ENCODE measurements at places on chromosomes 16 and 17.

- no peak for DNase-seq
- no peaks in the 10 kb centered on the region for H3K27me3 ChIP-seq
- H3K4me1 ChIP-seq, result no peaks in the 10 kb centered on the region
- H3K27ac ChIP-seq, result no peak overlapping the region
- H3K4me3 ChIP-seq, result no peak overlapping the region
These were observed 97.4 kb upstream of the CACNG5 start for GRCh38 chr17:66737524-66737923.

DNA sequence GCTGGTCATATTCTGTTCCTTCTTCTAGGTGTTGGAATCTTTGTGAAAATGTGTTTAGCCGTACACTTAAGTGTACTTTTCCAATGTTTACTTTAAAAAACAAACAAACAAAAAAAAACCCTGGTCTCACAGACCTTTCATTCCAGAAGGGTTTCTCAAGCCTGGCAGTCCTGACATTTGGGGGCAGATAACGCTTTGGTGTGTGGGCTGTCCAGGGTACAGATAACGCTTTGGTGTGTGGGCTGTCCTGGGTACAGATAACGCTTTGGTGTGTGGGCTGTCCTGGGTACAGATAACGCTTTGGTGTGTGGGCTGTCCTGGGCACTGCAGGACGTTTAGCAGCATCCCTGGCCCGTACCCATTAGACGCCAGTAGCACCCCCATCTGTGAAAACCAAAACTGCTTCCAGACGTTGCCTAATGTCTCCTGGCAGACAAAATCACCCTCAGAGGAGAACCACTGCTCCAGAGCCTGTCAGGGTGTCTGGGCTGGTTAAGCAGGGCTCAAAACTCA lies 15.2 kb upstream of the FLCN start:
- peaks cover 47% of the 10 kb centered on the region for H3K36me3 ChIP-seq
- DNase-seq, result no peak
- no peaks in the 10 kb centered on the region for H3K4me1 ChIP-seq
- no peaks in the 10 kb centered on the region for H3K27me3 ChIP-seq
- H3K27ac ChIP-seq, result no peak overlapping the region
- no peak overlapping the region for H3K4me3 ChIP-seq

- DNase-seq, result peak; percentile 49
- peaks cover 91% of the 10 kb centered on the region for H3K4me1 ChIP-seq
- no peaks in the 10 kb centered on the region for H3K27me3 ChIP-seq
- H3K4me3 ChIP-seq, result peak overlapping the region; percentile 89
These were observed 12.4 kb downstream of the STX1B start for GRCh38 chr16:30997725-30998711.

- H3K36me3 ChIP-seq, result no peaks in the 10 kb centered on the region
- peak overlapping the region; percentile 73 for H3K27ac ChIP-seq
- no peaks in the 10 kb centered on the region for H3K27me3 ChIP-seq
These were observed 58.0 kb upstream of the GSE1 start for GRCh38 chr16:85554889-85555718.

GRCh38 chr16:52491216-52491615 lies 55.7 kb downstream of the TOX3 start:
- no peak overlapping the region for H3K4me3 ChIP-seq
- peaks cover 95% of the 10 kb centered on the region for H3K4me1 ChIP-seq
- peak overlapping the region; percentile 61 for H3K27ac ChIP-seq
- H3K27me3 ChIP-seq, result no peaks in the 10 kb centered on the region

GRCh38 chr17:36765436-36766043 lies 164.2 kb downstream of the MRM1 start:
- H3K4me3 ChIP-seq, result no peak overlapping the region
- no peak for DNase-seq
- H3K4me1 ChIP-seq, result no peaks in the 10 kb centered on the region

GRCh38 chr16:54242199-54242598 lies 44.4 kb downstream of the IRX3 start:
- H3K4me3 ChIP-seq, result no peak overlapping the region
- no peak overlapping the region for H3K27ac ChIP-seq
- H3K27me3 ChIP-seq, result no peaks in the 10 kb centered on the region
- H3K4me1 ChIP-seq, result peaks cover 27% of the 10 kb centered on the region
- DNase-seq, result peak; percentile 53

DNA sequence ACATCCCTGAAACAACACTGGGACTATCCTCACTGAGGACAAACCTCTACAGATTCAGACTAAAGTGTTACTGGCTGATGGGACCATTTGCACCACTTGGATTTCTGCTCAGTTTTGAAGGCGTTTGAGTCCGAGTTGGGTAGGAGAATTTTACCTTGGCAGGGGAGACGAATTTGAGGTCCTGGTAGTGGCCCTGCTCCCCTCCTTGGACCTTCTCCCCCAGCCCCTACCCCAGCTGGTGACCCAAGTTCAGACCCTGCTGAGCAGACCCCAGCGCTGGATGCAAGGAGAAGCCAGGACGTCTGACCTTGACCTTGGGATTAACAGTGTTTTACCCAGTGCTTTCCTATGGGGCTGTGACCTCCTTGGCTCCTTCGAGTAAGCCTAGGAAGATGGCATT lies 13.6 kb downstream of the CACNG5 start:
- no peaks in the 10 kb centered on the region for H3K4me1 ChIP-seq
- H3K27ac ChIP-seq, result no peak overlapping the region
- H3K27me3 ChIP-seq, result peaks cover 1% of the 10 kb centered on the region
- DNase-seq, result no peak

- H3K4me3 ChIP-seq, result no peak overlapping the region
- DNase-seq, result no peak
- H3K4me1 ChIP-seq, result peaks cover 31% of the 10 kb centered on the region
- no peaks in the 10 kb centered on the region for H3K27me3 ChIP-seq
These were observed 251.1 kb downstream of the MRTFB start for GRCh38 chr16:14322186-14322585.

GRCh38 chr16:84307209-84307954 lies 12.7 kb downstream of the WFDC1 start:
- H3K36me3 ChIP-seq, result no peaks in the 10 kb centered on the region
- no peak for DNase-seq
- no peak overlapping the region for H3K27ac ChIP-seq
- no peak overlapping the region for H3K4me3 ChIP-seq
- peaks cover 52% of the 10 kb centered on the region for H3K27me3 ChIP-seq

GRCh38 chr17:15884731-15885130 lies 60.2 kb upstream of the ADORA2B start:
- no peaks in the 10 kb centered on the region for H3K27me3 ChIP-seq
- H3K36me3 ChIP-seq, result no peaks in the 10 kb centered on the region
- H3K4me3 ChIP-seq, result no peak overlapping the region
- peaks cover 11% of the 10 kb centered on the region for H3K4me1 ChIP-seq
- DNase-seq, result no peak
- no peak overlapping the region for H3K27ac ChIP-seq

DNA sequence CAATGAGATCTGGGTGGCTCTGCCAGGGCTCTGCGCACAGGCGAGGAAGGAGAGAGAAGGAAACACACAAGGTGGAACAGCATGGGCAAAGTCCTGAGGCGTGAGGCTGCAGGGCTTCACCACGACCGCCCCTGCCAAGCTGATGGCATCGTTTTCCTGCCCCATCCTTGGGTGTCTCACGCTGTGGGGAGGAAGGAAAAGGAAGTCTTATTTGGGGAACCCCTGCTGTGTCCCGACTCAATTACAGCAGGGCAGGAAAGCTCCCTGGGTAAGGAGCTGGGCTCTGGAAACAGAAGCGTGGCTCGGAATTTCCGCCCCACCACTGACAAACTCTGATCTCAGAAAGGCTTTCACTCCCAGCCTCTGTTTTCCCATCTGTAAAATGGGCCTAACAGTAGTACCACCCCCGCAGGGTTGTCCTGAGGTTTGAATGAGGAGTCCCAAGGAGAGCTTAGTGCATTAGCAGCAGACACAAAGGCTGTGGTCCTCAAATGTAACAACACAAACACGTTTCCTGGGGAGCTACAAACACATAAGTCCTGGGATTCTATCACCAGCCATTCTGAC lies 3.2 kb upstream of the CDH5 start:
- H3K27me3 ChIP-seq, result peaks cover 15% of the 10 kb centered on the region
- H3K4me1 ChIP-seq, result peaks cover 19% of the 10 kb centered on the region
- H3K36me3 ChIP-seq, result no peaks in the 10 kb centered on the region
- DNase-seq, result no peak
- no peak overlapping the region for H3K27ac ChIP-seq

DNA sequence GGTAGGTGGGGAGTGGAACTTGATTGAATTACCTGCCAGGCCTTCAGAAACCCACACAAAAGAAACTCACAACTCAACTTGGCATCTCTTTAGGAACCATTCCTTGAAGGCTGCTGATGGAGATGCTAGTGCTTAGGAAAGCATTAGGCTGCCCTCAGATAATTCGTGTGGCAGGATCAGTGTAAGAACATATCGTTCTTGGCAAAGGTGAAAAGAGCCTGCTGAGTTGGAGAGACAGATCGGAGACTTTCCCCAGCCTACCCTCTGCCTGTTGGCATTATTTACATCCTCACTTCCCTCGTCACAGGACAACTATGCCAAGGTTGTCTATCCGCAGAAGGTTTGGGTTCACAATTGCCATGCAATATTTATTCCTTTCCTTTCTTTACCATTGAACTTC lies 120.0 kb upstream of the HS3ST3A1 start:
- H3K36me3 ChIP-seq, result no peaks in the 10 kb centered on the region
- H3K4me1 ChIP-seq, result peaks cover 11% of the 10 kb centered on the region
- no peak for DNase-seq

DNA sequence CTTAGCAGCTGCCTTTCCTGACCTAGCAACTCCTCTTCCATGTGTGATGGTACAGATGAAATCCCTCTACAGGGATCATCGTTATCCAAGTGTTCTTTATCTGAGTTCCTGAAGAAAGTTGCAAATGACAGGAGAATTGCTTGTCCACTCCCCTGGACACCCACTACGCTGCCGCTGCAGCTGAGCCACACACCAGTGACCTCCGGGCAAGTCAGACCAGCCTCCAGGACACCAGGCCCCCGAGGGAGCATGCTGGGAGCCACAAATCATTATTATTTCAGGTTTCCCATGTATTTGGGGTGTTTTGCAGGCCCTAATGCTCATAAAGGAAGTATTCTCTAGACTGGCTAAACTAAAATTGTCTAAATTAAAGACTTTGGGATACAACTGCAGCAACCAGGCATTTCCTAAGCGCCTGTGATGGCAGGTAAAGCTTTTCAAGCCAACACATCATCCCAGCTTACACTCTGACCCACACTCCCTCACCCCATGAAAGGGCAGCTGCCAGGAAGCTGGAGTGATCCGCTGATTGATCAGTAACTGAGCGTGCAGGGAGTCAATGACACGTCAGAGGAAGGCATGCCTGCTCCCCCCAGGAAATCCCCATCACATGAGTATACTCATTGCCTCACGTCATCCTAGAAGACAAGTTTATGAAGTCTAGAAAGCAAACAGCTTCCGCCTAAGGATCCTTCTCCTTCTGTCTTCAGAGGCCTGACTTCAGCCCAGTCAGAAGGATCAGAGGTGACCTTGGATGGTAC lies 14.4 kb downstream of the FA2H start:
- peaks cover 4% of the 10 kb centered on the region for H3K27me3 ChIP-seq
- no peak for DNase-seq
- no peaks in the 10 kb centered on the region for H3K36me3 ChIP-seq
- H3K27ac ChIP-seq, result no peak overlapping the region
- peaks cover 2% of the 10 kb centered on the region for H3K4me1 ChIP-seq
- H3K4me3 ChIP-seq, result no peak overlapping the region

GRCh38 chr17:49496183-49496866 lies 1.2 kb downstream of the NGFR start:
- H3K27me3 ChIP-seq, result peaks cover 83% of the 10 kb centered on the region
- no peaks in the 10 kb centered on the region for H3K36me3 ChIP-seq
- peaks cover 25% of the 10 kb centered on the region for H3K4me1 ChIP-seq

GRCh38 chr16:81767987-81768592 lies 11.0 kb upstream of the PLCG2 start:
- H3K27me3 ChIP-seq, result peaks cover 66% of the 10 kb centered on the region
- H3K4me3 ChIP-seq, result no peak overlapping the region
- DNase-seq, result peak; percentile 93
- H3K4me1 ChIP-seq, result peaks cover 30% of the 10 kb centered on the region
- no peak overlapping the region for H3K27ac ChIP-seq

DNA sequence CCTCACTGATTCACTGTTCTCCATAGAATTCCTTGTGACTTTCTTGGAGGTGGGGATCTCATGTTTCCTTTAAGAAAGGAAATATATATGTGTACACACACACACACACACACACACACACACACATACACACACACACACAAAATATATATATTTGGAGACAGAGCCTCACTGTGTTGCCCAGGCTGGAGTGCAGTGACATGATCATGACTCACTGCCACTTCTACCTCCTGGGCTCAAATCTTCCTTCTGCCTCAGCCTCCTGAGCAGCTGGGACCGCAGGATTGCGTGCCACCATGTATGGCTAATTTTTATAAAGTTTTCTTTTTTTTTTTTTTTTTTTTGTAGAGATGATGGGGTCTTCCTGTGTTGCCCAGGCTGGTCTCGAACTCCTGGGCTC lies 45.9 kb downstream of the CDH13 start:
- DNase-seq, result no peak
- H3K4me3 ChIP-seq, result no peak overlapping the region
- no peaks in the 10 kb centered on the region for H3K36me3 ChIP-seq
- H3K27ac ChIP-seq, result no peak overlapping the region
- H3K4me1 ChIP-seq, result no peaks in the 10 kb centered on the region

DNA sequence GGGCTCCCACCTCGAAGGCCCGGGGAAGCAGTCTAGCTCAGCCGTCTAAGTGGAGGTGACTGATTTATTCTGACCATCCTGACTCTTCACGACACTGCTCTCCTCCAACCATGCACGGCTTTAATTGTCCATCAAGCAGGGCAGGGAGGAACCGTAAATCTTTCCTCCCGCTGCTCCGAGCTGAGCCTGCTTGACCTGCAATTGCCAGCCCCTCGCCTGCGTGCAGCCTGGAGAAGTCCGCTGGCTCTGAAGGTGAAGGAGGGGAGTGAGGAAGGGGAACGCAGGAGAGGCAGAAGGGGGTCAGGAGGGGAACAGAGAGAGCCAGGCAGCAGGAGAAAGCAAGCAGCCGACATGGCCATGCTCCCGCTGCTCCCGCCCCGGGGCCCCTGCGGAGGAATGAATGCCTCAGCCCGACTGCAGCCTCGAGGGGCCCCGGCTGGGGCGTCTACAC lies 10.1 kb downstream of the RBFOX3 start:
- no peaks in the 10 kb centered on the region for H3K36me3 ChIP-seq
- no peak for DNase-seq
- H3K27me3 ChIP-seq, result peaks cover 91% of the 10 kb centered on the region
- no peak overlapping the region for H3K27ac ChIP-seq

DNA sequence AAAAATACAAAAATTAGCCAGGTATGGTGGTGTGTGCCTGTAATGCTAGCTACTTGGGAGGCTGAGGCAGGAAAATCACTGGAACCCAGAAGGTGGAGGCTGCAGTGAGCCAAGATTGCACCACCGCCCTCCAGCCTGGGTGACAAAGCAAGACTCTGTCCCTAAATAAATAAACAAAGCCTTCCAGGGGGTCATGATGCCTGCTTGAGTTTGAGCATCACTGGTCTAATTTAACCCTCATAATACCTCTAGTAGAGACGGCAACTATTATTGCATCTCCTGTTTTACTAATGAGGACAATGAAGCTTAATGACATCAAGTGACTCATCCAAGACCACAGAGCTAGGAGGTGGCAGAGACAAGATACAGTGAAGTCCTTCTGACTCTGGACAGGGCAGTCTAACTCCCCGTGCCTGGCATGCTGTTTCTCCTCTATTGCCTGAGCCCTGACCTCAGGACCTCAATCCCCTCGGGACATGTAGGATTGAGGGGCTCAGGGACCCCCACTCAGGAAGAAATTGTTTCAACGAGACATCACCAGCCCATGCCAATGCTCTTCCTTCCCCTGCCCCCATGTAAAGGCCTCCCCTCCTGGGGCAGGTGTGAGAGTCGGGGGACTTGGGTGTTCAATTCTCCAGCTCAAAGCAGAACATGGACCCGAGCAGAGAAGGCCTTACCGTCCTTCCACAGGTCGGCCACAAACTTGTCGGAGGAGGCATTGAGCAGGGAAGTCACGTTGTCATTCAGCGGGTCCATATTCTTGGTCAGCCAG lies 102.9 kb downstream of the NDE1 start:
- no peaks in the 10 kb centered on the region for H3K36me3 ChIP-seq
- no peaks in the 10 kb centered on the region for H3K4me1 ChIP-seq
- no peak overlapping the region for H3K4me3 ChIP-seq
- no peak for DNase-seq
- peaks cover 10% of the 10 kb centered on the region for H3K27me3 ChIP-seq
